Caco-2 (cell line): ENCODE measurements at places on chromosomes 1 and 21. TPM values are rescaled to one million over a fixed set of nuclear protein-coding genes. Genes with fewer than 3 reads are reported as not detected.

DNA sequence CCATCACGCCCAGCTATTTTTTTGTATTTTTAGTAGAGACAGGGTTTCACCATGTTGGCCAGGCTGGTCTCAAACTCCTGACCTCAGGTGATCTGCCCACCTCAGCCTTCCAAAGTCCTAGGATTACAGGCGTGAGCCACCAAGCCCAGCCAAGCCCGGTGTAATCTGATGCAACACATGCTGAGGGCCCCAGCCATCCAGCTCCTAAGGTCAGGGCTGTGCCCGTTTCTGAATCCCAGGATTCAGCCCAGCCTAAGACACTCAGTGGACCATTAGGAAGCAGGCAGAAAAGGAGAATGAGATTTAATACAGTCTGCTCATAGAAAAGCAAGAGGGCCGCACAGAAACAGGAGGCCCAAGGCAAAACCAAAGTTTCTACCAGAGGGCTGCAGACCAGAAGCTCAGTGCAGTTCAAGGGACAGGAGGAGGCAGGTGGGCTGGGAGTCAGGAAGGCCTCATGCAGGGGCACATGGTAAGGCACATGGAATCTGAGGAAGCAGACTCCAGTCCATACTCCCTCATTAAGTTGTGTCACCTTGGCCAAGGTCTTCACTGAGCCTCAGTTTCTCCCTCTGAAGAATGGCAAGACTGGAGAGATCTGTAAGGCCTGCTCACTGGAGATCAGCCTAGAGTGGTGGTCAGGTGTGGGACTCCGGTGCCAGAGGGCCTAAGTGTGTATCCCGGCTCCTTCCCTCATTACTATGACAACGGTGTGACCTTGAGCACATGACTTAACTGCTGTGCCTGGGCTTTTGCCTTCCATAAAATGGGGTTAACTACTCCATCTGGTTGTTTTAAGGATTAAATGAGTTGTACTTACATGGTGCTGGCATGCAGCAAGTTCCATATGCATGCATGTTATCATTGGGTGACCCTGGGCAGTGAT lies 2.4 kb upstream of the ADAM15 start:
- no peak for DNase-seq

DNA sequence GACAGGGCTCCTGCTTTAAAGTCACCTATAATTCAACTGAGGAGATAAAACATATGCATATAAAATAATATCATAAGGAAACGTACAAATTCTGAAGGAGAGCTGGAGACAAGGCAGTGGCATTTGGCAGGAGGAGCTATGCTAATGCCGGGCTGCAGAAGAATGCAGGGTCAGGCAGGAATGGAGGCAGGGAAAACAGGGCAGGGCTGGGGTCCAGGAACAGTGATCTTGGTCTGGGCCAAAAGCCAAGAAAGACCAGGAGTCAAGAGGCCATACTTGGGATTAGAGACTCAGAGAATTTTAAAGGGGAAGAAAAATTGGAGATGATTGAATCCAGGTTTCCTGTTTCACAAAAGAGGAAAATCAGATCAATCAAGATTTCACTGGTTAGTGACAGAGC lies 20.0 kb upstream of the BRDT start:
- no peak for DNase-seq

GRCh38 chr21:20108976-20109540 lies 889.2 kb upstream of the NCAM2 start:
- no peak for DNase-seq

- no peak for DNase-seq
Observed at GRCh38 chr1:66729523-66729922, 22.7 kb upstream of the DYNLT5 start.

GRCh38 chr1:12132078-12132477 lies 34.7 kb upstream of the TNFRSF1B start:
- no peak for DNase-seq

DNA sequence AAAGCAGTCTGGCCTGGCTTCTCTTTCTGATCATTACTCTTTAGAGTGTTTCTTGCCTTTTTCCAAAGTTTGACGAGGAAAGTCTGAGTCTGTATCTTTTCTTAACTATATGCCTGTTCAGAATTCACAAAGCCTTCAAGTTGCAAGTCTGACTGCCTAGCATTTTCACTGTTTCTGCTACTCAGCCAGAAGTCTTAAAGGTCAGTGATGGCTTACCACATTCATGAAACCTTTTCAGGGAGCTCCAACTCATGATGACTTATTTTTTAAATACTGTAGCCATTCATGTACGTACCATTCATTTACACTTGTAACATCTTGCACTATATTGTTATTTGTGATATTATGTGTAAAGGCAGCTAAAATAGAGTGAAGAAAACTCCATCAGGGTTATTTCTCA lies 58.2 kb downstream of the TNFSF4 start:
- DNase-seq = no peak

SLAMF6 gene
- total RNA-seq = not detected in 2 replicates

FCRLB gene
- total RNA-seq = 0.29 and 0.30 TPM in 2 replicates

FABP3 gene
- 12.1 and 13.0 TPM in 2 replicates for total RNA-seq

ZZZ3 gene
- total RNA-seq = 25.4 and 32.0 TPM in 2 replicates

OLIG2 gene
- not detected in 2 replicates for total RNA-seq
